Fibroblast of skin of left biceps (primary cell): ENCODE measurements at places on chromosomes 13 and 19.

DNA sequence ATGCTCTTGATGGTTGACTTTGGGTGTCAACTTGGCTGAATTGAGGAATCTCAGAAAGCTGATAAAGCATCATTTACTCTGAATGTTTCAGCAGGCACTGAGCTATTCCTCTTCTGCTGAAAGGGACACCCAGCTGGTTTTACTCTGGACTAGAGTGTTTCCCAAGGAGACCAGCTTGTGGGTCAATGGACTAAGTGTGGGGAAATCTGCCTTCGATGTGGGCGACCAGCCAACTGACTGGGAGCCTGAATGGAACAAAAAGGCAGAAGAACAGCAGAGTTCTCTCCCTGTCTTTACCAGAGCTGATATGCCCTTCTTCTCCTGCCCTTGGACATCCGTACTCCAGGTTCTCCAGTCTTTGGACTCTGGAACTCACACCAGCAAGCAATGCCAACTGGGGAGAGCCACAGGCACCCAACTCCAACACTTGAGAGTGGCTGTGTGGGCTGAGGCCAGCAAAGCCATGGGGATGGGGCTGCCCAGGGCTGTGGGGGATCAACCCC is 32.2 kb downstream of the MRPL57 start:
- DNase-seq = no peak

DNA sequence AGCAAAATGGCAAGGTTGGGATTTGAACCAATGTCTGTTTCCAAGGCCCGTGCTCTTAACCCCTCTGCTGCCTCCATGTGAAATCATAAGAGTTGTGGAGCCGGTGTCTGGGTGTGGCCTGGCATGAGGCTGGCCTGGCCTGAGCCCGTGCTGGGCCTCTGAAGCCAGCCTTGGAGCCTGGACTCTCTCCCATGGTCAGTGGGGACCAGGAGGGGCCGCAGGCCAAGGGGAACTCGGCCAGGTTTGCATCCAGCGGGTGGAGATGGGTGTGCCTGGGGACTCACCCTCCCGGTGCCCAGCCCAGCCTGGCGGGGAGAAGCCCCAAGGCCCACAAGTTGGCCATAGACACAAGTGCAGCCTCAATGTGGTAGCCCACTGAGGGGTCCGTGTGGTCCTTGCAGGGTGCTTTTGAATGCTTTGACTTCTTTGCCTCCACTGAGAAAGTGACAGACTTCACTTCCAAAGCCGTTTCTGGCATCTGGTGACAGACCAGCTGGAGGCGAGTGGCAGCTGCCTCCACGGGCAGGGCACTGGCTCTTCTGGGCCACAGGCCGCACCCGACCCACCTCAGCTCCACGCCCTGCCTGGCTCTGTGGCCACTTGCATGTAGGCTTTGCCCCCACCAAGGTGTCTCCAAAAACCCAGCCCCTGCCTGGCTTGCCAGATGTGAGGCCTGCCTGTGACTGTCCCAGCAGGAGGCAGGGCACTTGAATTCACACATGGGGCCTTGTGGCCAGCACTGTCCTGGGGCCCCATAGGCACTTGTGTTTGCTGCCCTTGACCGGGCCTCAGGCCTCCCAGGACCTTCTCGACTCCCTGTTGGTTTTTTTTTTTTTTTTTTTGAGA is 26.2 kb upstream of the NCCRP1 start:
- DNase-seq = no peak

DNA sequence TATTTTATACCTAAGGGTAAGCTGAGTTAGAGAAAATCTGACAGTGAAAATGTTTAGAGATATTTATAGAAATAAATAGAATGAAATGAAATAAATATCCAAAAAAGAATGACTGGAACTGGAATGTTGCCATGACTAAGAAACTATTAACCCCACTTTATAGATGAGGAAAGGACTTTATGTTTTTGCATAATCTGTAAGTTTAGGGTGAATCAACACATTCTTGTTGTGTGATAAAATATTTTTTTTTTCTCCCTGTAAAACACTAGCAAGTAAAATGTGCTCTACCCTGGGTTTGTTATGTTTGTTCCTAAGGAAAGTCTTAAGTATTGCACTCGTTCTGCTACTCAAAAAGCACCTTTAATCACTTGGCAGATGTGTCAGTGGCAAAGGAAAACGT is 83.8 kb upstream of the KL start:
- no peak for DNase-seq

GRCh38 chr13:20230913-20231838 is 943 bp downstream of the GJB6 start:
- no peak for DNase-seq

- no peak for DNase-seq
Measured at GRCh38 chr19:954672-955494, 29.0 kb downstream of the ARID3A start.
